Ammon's horn (tissue), 1 donor: ENCODE measurements at places on chromosomes 3 and 15.

- no peak for DNase-seq
These were observed 85.2 kb downstream of the UBE2E2 start for GRCh38 chr3:23288286-23288685.

- no peak for DNase-seq
These were observed 1.1 kb downstream of the RPS27L start for GRCh38 chr15:63156086-63156710.

DNA sequence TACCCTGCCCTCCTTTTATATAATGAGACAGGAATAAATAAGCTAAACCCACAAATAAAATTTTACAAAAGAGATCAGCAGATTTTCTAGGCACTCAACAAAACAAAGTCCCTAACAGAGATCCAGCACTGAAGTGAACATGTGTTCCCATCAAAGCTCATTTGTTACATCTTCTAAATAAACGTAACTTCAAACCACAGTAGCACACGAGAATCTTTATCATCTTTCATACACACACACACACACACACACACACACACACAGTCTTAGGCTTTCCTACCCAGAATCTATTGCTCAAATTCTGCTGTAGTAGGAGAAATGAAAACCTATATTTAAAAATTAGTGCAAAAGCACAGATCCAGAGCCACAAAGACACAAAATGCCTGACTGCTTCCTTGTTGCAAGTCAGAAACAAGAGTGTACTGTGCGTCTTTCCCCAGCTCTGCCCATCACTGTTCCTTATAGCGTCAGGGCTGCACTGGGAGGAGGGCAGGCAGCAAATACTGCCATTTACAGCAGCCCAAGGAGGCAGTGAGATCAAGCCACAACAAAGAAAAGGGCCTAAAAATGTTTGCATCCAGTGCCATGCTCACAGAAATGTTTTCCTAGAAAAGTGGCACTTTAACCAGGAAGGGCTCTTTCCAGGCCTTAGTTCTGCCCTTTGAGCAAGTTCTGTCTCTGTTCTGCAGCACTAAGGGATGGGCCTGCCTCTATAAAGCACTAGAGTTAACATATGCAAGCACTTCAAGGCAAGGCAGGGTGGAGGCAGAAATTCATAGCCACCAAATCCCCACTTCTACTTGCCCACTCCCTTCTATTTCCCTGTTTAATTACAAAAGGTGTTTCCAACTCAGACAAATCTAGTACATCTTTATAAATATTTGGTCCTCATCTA is 6.0 kb downstream of the IP6K1 start:
- no peak for DNase-seq

DNA sequence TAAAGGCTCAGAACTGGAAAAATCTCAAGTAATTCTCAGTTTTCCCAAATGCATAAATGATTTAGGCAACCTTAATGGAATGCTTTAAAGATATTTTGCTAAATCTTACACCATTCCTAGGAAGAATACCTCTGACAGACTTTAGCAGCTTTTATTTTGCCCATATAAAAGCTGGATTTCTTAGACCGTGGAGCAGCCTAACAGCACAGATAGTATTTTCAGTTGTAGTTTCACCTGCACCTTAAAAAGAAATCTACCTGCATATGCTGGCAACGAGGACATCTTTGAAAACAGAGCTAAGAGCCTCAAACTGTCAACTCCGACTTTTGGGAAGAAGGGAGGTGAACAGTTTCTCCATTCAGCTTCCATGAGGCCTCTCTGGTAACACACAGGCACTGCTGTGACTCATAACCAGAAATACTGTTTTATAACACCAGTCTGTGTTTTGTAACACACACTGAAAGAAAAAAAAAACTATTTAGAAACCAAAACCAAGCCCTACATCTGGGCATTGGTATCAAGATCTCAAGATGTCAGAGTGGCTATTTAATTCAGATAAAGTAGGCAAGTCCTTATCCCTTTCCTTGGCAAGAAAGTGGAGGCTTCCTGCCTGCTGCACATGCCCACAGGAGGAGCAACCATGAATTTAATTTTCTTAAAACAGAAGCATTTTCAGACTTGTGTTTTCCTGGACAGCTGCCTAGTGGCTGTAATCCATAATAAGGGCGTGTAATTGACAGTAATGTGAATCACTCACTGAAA is 181.5 kb upstream of the ICE2 start:
- DNase-seq: peak; percentile 30

- no peak for DNase-seq
These were observed 114.8 kb upstream of the ATP2B2 start for GRCh38 chr3:10619989-10620832.
